ENCODE measurements at places on chromosomes 7 and 10.

GRCh38 chr10:97763947-97764346 lies 7.9 kb downstream of the SFRP5 start:
- DNase-seq: no peak

DNA sequence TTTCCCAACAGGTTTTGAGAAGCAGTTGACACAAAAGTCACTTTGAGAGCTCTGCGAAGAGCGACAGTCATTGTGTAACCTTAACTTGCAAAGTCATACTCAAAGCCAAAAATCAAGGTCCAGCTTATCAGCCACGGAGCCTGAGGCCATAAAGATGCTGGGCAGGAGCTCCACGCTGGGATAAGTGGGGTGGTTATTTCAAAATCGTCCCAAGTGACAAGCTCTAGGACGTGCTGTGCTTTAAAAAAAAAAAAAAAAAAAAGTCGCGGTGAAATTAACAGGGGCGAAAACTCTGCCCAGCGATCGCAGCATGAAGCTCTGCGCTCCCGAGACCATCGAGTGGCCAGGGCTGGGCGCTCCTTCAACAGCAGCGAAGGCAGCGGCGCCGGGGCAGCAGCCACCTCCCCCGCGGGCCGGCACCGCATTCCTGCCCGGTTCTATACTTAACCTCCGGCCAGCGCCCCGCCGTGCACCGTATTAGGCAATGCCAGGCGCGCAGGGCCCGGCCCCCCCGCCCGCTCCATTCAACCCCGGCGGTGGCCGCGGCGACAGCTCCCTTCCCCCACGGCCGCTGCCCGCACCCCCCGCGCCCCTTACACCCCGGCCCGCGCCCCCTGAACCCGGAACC lies 657 bp downstream of the HACD1 start:
- DNase-seq: peak; percentile 27

- DNase-seq: no peak
Measured at GRCh38 chr10:7738536-7739407, 35.7 kb downstream of the ITIH2 start.

- DNase-seq: no peak
Measured at GRCh38 chr10:127337801-127338200, 141.4 kb upstream of the INSYN2A start.

DNA sequence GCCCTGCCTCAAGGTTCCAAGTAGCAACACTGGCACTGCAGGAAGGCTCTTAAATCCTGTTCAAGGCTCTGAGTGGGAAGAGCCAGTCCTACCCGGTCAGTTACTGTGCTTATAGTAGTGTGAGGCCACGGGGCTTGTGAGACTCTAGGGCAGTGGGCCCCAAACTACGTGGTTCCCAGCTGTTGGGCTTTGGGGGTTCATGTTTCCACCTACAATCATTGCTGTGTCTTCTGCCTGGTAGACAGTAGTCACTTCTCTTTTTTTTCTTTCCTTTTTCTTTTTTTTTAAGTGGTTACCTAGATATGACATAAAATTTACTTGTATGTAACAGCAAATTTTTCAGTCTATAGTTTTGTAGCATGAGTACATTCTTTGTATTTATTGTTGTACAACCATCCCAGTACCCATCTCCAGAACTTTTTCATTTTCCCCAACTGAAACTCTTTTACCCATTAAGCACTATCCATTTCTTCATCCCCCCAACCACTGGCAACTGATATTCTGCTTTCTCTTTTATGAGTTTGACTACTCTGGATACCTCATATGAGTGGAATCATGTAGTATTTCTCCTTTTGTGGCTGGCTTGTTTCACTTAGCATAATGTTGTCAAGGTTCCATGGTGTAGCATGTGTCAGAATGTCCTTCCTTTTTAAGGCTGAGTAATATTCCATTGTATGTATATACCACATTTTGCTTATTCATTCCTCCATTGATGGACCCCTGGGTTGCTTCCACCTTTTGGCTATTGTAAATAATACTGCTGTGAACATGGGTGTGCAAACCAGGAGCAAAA lies 7.7 kb downstream of the UBTD1 start:
- DNase-seq: no peak

DNA sequence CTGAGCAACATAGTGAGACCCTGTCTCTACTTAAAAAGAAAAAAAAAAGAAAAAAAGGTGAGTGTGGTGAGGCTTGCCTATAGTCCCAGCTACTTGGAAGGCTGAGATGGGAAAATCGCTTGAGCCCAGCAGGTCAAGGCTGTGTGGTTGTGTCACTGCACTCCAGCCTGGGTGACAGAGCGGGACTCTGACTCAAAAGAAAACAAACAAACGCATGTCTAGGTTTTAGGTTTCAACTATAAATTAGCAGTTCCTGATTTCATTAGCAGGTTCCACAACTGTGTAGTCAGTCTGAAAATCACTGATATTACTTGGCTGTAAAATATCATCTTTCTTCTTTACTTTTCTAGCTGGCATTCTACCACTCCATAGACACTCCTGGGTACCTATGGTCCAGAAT lies 155.7 kb upstream of the HGF start:
- no peak for DNase-seq

- DNase-seq: peak; percentile 35
Measured at GRCh38 chr7:77415823-77416620, at the start of gene GSAP. TSS of gene GSAP (minus strand) at chr7:77416349. CDS start at chr7:77416321, 28 bp downstream.
